Activated CD8-positive, alpha-beta memory T cell treated with anti-CD3 and anti-CD28 coated beads, Interleukin-2, amount 10 ng/mL, durations not matched to agents 7 days and 5 days (primary cell): ENCODE measurements at places on chromosomes 16 and 17. TPM values are rescaled to one million over a fixed set of nuclear protein-coding genes. Genes with fewer than 3 reads are reported as not detected.
A peak's percentile ranks its signal among the peaks of the same experiment; 100 is the strongest.

DNA sequence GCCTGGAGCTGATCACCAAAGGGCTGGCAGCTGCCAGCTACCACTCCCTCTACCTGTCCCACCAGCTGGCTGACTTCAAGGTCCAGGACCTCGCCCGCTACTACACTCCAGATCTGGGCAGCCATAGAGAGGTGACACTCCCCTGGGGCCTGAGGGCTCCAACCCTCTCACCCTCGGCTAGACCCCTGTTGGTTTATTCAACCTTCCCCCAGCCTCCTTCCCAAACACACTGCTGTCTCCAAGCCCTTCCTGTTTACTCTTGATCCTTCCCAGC lies 18.0 kb downstream of the ALOX12B start:
- DNase-seq, result no peak

DNA sequence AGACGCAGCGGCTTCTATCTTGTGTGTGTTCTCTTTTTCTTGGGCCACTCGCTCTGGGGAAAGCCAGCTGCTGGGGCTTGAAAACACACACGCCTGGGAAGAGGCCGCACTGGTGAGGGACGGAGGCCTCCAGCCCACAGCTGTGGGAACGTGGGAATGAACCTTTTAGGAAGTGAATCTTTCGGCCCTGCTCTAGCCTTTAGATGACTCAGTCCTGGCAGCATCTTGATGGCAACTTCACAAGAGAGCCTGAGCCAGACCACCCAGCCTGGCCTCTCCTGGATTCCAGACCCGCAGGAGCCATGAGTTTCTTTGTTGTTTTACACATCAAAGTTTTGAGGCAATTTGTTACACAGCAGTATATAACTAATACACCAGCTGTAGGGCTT lies 2.2 kb upstream of the PDPK1 start:
- DNase-seq, result no peak

DNA sequence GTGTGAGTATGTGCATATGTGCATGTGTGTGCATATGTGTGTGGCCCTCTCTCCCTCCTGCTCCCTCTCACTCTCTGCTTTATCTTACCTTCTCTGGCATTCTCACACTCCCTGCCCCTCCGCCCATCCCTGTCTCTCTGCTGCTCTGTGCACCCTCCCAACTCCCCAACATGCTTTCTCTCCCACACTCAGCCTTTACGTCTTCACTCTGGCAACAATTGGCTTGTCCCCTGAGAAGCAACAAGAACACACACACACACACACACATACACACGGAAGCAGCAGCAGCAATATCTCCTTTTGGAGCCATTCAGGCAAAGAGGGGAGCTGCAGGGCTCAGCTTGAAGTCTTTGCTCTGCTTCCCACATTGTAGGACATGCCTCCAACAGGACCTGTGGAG lies 27.8 kb downstream of the PITPNM3 start:
- DNase-seq, result no peak

DNA sequence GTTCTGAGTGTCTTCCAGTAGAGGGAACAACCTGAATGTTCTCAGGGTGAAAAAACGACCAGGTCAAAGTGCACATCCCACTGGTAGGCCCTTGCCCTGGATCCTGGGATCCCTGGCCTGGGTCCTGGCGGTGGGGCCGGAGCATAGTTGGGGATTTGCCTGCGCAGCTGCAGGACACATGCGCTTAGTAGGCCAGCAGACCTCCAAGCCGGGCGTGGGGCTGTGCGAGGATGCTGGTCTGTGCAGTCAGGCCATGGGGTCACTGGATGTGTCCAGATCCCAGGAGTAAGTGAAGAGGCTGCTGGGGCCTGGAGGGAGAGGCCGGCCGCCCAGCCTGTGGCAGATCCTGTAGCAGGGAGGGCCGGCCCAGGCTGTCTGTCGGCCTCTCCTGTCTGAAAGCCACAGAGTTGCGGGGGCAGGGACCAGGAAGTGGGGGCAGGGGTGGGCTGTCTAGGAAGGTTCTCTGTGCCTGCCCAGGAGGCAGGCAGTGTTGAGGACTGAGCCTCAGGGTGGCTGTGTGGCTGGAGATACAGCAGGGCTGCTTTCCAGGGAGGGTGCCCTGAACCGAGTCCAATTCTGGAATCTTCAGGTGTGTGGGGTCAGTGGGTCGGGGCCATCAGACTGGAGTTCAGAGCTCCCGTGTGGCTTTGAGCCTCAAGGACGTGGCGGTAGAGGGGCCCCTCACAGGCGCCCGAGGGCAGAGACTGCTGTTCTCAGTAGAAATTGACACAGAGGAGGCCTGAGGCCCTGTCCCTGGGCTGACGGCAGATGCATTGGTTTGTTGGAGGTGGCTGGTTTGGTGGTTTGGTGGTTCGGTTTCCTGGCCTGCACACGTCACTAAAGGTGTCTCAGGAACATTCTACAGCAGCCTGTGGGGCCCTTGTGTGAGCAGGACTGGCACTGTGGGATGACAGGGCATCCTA lies 17.2 kb upstream of the NUDT16L1 start:
- DNase-seq, result peak; percentile 92

DNA sequence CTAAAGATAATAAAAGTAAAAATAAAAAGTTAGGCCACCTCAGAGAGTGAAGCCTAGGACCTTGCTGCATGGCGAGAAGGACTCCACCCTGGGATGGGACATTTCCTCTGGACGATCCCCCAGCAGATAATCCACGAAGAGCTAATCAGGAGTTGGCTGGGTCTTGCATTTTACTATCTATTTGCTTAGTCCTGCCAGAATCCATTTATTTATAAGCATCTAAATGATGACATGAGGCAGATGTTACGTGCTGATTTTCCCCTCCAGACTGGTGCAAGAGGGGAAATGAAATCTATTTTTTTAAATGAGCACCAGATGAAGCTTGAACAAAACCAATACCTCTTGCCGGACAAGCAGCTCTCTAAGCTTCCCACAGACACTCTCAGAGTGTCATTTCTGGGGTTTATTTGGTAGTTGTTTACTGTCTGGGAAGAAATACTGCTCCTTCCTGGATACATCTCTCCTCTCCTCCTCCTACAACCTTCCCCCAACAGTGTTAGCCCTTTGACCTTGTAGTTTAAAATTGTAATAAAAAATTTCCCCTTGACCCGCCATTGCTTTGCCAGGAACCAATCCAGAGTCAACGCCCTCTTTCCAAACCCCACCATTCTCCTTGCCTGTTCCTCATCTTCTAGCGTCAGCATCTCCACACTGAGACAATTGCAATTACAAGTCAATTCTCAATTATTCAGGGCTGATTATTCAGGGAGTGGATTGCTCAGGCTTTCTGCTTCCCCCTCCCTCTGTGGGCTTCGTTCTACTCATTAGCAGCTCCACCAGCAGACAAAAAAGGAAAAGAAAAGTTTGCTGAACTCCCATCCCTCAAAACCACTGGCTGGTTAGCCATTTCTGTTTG lies 63.0 kb downstream of the GSG1L start:
- DNase-seq, result no peak

DNA sequence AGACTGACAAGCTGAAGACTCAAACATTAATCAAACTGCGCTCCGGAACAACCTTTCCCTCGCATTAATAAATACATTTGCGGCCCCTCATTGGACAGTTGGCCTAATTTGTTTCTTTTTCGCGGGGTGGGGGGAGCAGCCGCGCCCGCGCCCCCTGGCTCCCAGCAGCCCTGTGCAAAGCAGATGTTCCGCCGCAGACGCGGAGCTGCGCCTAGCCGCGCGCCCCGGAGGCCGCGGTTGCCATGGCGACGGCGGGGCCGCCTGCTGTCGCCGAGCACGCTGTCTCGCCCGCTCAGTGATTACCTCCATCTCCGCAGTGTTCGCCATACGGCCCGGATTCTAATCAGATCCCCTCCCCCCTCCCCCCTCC lies 25.5 kb downstream of the COPZ2 start:
- peak; percentile 82 for DNase-seq

GRCh38 chr17:55870044-55870443 lies 119.2 kb downstream of the PCTP start:
- no peak for DNase-seq

DNA sequence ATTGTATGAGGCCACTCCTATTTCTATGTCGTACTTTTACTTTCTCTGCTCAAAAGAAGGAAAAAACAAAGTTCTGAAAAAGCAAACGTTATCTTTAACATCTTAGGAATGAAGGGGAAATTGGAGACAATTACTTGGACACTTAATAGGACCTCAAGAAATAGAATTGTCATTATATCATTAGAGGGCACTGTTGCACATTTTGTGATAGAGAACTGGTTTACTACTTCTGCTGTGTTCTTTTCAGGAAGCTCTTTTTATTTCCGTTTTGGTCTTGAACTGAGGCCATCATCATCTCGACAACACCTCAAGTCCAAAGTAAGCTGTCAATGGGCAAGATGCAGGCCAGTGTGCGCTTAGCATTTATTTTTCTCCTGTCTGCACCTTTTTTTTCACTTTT lies 14.6 kb downstream of the COG4 start:
- no peak for DNase-seq

- peak; percentile 71 for DNase-seq
Measured at GRCh38 chr16:87698676-87699199, 67.0 kb downstream of the KLHDC4 start.

SREBF1 gene
- total RNA-seq, result 90.6 TPM

MXRA7 gene
- total RNA-seq, result 29.8 TPM

DHRS7C gene
- total RNA-seq, result not detected
